ENCODE measurements at places on chromosomes 11 and 22.
A peak's percentile ranks its signal among the peaks of the same experiment; 100 is the strongest.

GRCh38 chr11:15672825-15673224, 558.1 kb downstream of the INSC start:
- H3K27me3 ChIP-seq: no peaks in the 10 kb centered on the region
- no peak overlapping the region for H3K4me3 ChIP-seq
- H3K4me1 ChIP-seq: no peaks in the 10 kb centered on the region
- DNase-seq: no peak
- no peaks in the 10 kb centered on the region for H3K36me3 ChIP-seq

DNA sequence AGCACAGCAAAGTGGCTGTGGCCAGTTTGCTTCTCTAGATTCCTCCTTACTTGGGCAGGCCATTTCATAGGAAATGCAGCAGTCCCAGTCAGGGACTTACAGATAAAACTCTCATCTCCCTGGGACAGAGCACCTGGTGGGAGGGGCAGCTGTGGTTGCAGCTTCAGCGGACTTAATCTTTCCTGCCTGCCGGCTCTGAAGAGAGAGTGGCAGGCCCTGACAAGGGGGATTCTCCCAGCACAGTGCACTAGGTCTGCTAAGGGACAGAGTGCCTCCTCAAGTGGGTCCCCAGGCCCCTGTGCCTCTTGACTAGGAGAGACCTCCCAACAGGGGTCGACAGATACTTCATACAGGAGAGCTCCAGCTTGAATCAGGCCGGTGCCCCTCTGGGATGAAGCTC, 1649.1 kb downstream of the LRRC4C start:
- H3K4me3 ChIP-seq: no peak overlapping the region
- no peaks in the 10 kb centered on the region for H3K36me3 ChIP-seq
- no peaks in the 10 kb centered on the region for H3K27me3 ChIP-seq
- H3K4me1 ChIP-seq: no peaks in the 10 kb centered on the region

GRCh38 chr11:82959987-82960778, 58.6 kb downstream of the DDIAS start:
- H3K4me3 ChIP-seq: no peak overlapping the region
- peaks cover 3% of the 10 kb centered on the region for H3K27me3 ChIP-seq
- peak overlapping the region; percentile 73 for H3K27ac ChIP-seq
- peaks cover 21% of the 10 kb centered on the region for H3K36me3 ChIP-seq
- DNase-seq: peak; percentile 74
- peaks cover 44% of the 10 kb centered on the region for H3K4me1 ChIP-seq

DNA sequence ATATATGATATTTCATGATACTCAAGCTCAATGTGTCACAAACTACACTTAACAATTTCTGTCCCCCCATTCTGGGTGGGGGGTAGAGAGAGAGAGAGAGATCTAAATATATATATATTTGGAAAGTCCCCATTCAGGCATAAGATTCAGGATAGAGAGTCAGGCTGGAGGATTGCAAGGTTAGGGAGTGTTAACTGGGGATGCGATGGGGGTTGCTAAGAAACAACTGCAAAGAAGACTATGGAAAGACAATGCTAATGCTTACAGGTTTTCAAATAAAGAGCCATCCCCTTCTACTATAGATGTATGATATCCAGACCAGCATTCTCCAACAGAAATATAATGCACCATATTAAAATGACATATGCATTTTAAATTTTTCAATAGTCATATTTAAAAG, 79.2 kb upstream of the OR5AK2 start:
- no peak overlapping the region for H3K27ac ChIP-seq
- H3K4me1 ChIP-seq: no peaks in the 10 kb centered on the region
- no peak overlapping the region for H3K4me3 ChIP-seq
- no peaks in the 10 kb centered on the region for H3K27me3 ChIP-seq
- H3K36me3 ChIP-seq: no peaks in the 10 kb centered on the region
- no peak for DNase-seq

Data from activated CD8-positive, alpha-beta memory T cell treated with anti-CD3 and anti-CD28 coated beads, Interleukin-2, amount 10 ng/mL, durations not matched to agents 7 days and 5 days (primary cell).